ENCODE measurements at places on chromosomes 3 and 15. TPM values are rescaled to one million over a fixed set of nuclear protein-coding genes. Genes with fewer than 3 reads are reported as not detected.

GRCh38 chr3:11221818-11222415, 50.3 kb upstream of the ATG7 start:
- H3K36me3 ChIP-seq: no peaks in the 10 kb centered on the region
- no peak overlapping the region for H3K4me3 ChIP-seq
- H3K4me1 ChIP-seq: no peaks in the 10 kb centered on the region
- H3K27ac ChIP-seq: no peak overlapping the region

DNA sequence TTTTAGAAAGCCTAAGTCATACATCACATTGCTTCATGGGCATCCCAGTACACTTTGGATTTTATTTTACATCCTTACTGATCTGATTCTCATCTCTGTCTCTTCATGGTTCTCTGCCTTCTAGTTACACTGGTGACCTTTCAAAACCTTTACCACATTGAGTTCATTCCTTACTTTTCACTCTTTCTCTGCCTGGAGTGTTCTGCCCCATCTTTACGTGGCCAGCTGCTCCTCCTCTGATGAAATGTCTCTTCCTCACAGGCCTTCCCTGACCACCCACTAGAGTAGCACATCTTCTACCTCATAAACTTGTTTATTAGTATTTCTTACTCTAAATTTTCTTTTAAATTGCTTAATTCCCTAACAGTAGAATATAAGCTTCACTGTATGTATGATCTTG, 17.7 kb downstream of the CTNNB1 start:
- no peak for DNase-seq
- no peak overlapping the region for H3K27ac ChIP-seq
- H3K4me1 ChIP-seq: peaks cover 64% of the 10 kb centered on the region

Gene TMEM207
- total RNA-seq: not detected

- H3K4me1 ChIP-seq: no peaks in the 10 kb centered on the region
- no peak for DNase-seq
- H3K27ac ChIP-seq: no peak overlapping the region
- H3K36me3 ChIP-seq: no peaks in the 10 kb centered on the region
Observed at GRCh38 chr3:111218615-111219014, 147.0 kb downstream of the NECTIN3 start.

DNA sequence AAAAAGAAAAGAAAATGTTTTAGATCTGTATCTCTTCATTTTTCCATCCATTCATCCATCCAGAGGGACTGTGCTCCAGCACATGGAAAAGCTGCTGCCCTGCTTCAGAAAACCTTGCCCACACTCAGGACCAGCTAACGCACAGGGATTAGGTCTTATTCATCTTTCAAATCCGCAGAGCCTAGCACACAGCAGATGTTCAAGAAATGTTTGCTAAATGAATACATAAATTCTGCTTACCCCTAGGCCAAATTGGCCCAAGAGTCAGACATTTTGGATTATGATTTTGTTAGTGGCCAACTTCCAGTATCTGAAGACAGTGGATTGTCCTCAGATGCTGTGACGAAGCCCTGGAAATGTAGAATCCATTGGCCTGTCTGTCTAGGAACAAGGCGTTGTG, 71.4 kb downstream of the GHSR start:
- no peaks in the 10 kb centered on the region for H3K27me3 ChIP-seq
- no peak for DNase-seq
- no peaks in the 10 kb centered on the region for H3K4me1 ChIP-seq

GRCh38 chr15:63504979-63505841, 817 bp downstream of the USP3 start:
- DNase-seq: peak; percentile 70
- H3K4me3 ChIP-seq: peak overlapping the region; percentile 76
- H3K27ac ChIP-seq: no peak overlapping the region
- H3K36me3 ChIP-seq: no peaks in the 10 kb centered on the region

- no peak overlapping the region for H3K4me3 ChIP-seq
- no peaks in the 10 kb centered on the region for H3K4me1 ChIP-seq
- DNase-seq: no peak
- H3K27ac ChIP-seq: no peak overlapping the region
- H3K36me3 ChIP-seq: no peaks in the 10 kb centered on the region
Observed at GRCh38 chr3:195752066-195752465, 31.3 kb downstream of the MUC20 start.

DNA sequence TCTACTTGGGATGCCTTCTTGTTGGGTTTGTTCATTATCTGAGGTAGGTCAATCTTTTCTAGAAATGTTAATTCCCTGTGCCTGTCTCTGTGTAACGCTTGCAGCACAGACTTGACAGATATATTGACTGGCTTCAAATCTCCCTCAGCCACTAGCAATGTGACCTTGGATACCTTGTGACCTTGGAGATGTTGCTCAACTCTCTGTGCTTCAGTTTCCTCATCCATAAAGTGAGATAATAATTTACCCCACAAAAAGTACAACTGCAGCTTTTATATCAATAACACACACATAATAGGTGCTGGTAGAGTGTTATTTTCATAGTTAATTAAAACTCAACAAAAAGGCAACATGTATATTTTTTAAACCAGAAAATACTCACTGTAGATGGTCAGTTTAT, 52.9 kb downstream of the SIDT1 start:
- no peak overlapping the region for H3K4me3 ChIP-seq
- H3K27me3 ChIP-seq: no peaks in the 10 kb centered on the region
- H3K36me3 ChIP-seq: no peaks in the 10 kb centered on the region
- no peak overlapping the region for H3K27ac ChIP-seq

GRCh38 chr3:45455040-45455439, 66.7 kb downstream of the LARS2 start:
- H3K4me1 ChIP-seq: 0 out of 2 replicates have a peak, but pooled peaks cover 3% of the 10 kb centered on the region
- no peak for DNase-seq
- H3K4me3 ChIP-seq: no peak overlapping the region

DNA sequence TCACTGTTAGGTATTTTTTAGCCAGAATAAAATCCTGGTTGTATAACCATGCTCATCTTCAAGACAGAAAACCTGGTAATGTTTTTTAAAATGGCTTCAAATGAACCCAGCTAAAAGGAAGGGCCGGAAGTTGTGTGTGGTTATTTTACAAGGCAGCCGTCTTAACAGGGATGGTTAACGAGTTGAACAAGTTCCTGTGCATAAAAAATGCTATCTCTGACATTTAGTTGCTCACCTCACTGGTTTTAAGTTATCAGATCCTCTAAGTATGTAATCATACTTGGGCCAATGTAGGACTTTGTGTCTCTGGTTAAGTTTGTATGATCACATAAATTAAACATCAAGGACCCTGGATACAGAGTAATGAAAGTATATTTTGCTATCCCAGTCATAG, 2.1 kb downstream of the ATP11B start:
- H3K4me3 ChIP-seq: peak overlapping the region; percentile 93
- H3K36me3 ChIP-seq: no peaks in the 10 kb centered on the region
- H3K27ac ChIP-seq: no peak overlapping the region
- peaks cover 8% of the 10 kb centered on the region for H3K4me1 ChIP-seq
- no peak for DNase-seq

DNA sequence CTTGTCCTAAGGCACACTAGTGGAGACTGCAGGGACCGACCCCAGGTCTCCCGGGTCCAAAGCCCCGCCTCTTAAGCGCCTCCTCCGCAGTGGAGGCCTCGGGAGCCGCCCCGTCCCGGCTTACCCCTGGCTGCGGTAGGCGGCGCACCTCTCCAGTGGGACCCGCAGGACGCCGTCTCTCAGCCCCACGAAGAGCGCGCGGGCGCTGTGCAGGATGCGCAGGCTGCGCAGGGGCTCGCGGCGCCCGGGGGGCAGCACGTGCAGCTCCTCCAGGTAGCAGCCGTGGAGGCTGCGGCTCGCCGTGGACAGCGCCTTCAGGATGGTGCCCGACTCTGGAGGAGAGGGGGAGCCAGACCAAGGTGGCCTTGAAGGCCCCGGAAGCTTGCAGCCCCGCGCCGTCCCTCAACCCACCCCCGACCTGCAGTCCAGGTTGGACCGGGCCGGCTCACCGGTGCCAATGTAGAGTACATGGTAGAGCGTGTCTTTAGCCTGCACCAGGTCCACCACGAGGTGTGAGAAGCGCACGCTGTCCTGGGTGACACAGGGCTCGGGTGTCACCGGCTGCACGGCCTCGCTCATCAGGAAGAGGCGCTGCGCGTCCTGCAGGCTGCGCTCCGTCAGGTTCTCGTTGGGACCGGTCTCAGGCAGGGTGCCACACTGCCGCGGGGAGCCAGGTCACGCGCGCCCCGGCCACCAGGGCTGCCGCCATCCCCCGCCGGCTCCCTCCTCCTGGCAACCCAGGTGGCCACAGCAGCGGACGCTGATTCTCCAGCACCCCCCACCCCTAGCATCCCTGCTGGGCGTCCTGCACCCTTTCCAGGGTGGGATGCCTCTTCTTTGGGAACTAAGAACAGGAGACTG, 105.5 kb downstream of the SEMA5B start:
- H3K4me3 ChIP-seq: peak overlapping the region; percentile 66
- no peaks in the 10 kb centered on the region for H3K36me3 ChIP-seq
- no peak overlapping the region for H3K27ac ChIP-seq
- H3K27me3 ChIP-seq: peaks cover 29% of the 10 kb centered on the region
- peak; percentile 87 for DNase-seq

- no peaks in the 10 kb centered on the region for H3K36me3 ChIP-seq
- H3K27ac ChIP-seq: no peak overlapping the region
- H3K4me1 ChIP-seq: peaks cover 16% of the 10 kb centered on the region
- no peak for DNase-seq
- H3K27me3 ChIP-seq: peaks cover 27% of the 10 kb centered on the region
- no peak overlapping the region for H3K4me3 ChIP-seq
Observed at GRCh38 chr15:51619331-51620035, 3.1 kb downstream of the DMXL2 start.

Gene COL8A1
- 0.97 TPM for total RNA-seq

GRCh38 chr3:124881976-124882697, 5.0 kb downstream of the ITGB5 start:
- H3K36me3 ChIP-seq: no peaks in the 10 kb centered on the region
- H3K4me3 ChIP-seq: peak overlapping the region; percentile 71
- no peak for DNase-seq
- no peaks in the 10 kb centered on the region for H3K27me3 ChIP-seq
- peaks cover 63% of the 10 kb centered on the region for H3K4me1 ChIP-seq
- H3K27ac ChIP-seq: peak overlapping the region; percentile 95

Gene P2RY14
- total RNA-seq: not detected

Gene GOLGA6L4
- 3.8 TPM for total RNA-seq

DNA sequence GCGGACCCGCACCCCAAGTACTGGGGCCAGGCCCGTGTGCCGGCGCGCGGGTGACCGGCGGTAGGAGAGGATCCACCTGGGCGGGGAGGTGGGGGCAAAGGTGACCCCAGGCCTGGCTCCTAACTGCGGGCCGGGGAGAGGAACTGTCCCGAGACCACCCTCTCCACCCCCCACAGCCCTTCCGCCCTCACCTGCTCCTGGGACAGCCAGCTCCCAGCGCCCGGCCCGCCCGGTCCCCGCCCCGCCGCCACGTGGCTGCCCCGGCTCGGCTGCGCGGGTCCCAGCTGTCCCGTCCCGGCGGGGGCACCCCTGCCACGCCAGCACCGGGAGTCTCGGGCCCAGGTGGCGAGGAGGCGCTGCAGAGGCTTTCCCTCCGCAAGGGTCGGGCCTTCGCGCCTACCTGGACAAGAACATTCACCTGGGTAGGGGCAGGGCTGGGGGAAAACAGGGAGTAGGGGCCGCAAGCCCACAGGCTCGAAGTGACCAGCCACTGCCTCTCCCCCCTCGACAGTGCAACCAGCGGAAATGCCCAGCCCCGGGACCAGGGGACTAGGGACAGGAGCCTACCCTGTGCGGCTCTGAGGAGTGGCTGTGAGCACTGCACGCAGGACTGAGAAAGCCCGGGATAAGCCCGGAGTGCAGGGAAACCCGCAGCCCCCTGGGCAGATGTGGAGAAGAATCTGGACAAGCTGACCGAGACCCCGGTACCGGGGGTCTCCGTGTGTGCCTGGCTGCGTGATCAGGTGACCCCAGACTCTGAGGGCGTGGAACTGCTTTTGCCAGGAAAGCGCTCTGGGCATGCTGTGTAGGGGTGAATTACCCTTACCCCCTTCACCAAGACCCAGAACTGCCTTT, at the start of gene SLC12A8:
TSS of gene SLC12A8 (minus strand) at position 240 of the 855 bp plus-strand sequence. CDS start 1,399 bp downstream, outside the sequence.
- H3K27me3 ChIP-seq: peaks cover 15% of the 10 kb centered on the region
- peak; percentile 49 for DNase-seq
- peak within 1 kb of the TSS; percentile 75 for H3K4me3 ChIP-seq
- H3K36me3 ChIP-seq: no peaks in the 10 kb centered on the region

GRCh38 chr3:138861798-138862197, 27.1 kb upstream of the PIK3CB start:
- peak overlapping the region; percentile 95 for H3K27ac ChIP-seq
- peak overlapping the region; percentile 37 for H3K4me3 ChIP-seq
- H3K36me3 ChIP-seq: no peaks in the 10 kb centered on the region

Gene CPNE9
- 7.8 TPM for total RNA-seq

Gene GPR62
- total RNA-seq: 0.38 TPM

DNA sequence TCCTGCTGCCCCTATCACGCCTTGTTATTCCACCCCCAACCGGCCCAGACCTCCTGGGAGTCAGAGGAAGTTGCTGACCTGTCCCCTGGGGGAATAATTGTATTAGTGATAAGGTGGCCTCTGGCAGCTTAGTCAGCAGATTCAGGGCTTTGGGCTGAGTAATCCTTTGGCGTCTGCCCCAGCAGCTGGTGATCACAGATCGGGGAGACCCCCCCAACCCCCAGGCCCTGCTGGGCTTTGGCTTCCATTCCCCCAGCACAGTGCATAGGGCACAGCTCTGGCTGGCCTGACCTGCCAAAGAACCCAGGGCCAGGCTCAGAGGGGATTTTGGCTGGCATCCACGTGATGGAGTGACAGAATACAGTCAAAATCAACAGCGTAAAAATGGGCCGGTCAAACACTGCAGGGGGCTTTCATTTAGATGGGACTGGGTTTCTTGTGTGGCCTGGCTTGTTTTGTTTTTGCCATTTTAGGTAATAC, 3.9 kb upstream of the NR2E3 start:
- peak; percentile 37 for DNase-seq
- H3K36me3 ChIP-seq: no peaks in the 10 kb centered on the region
- no peaks in the 10 kb centered on the region for H3K27me3 ChIP-seq
- peaks cover 25% of the 10 kb centered on the region for H3K4me1 ChIP-seq
- H3K4me3 ChIP-seq: peak overlapping the region; percentile 46

DNA sequence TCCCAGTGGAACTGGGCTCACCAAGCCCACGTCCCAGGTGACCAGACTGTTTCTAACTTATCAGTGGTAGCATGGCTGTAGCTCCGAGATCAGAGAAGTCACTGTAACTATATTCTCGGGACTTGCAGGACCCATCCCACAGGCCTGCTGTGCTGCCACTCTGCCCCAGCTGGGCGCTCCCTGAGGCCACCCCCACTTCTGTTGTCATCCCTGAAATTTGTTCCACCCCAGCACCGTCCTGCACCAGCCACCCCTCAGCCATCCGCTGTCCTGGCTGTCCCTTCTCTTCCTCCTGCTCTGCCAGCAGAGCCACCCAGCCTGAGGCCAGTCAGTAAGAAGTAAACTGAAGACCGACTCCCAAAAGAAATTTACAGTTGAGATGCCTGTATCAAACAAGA, 33.0 kb upstream of the VILL start:
- H3K4me1 ChIP-seq: peaks cover 30% of the 10 kb centered on the region
- no peak overlapping the region for H3K4me3 ChIP-seq
- no peak overlapping the region for H3K27ac ChIP-seq

All from GM23338 (cell line).